Breast epithelium (tissue), 4 donors: ENCODE measurements at places on chromosomes 5 and 9.

- DNase-seq = no peak
Observed at GRCh38 chr9:8764051-8764450, 964.5 kb upstream of the DMAC1 start.

DNA sequence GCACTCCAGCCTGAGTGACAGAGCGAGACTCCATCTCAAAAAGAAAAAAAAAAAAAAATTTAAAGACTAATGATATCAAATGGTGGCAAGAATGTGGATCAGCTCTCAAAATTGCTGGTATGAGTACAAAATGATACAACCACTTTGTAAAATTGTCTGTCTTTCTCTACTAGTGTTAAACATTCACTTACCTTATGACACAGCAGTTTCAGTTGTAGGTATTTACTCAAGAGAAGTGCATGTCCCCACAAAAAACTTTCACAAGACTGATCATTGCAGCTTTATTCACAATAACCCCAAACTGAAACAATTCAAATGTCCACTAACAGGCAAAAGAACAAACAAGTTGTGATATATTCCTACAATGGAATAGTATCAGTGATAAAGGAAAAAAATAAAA lies 14.7 kb upstream of the CETN3 start:
- no peak for DNase-seq

DNA sequence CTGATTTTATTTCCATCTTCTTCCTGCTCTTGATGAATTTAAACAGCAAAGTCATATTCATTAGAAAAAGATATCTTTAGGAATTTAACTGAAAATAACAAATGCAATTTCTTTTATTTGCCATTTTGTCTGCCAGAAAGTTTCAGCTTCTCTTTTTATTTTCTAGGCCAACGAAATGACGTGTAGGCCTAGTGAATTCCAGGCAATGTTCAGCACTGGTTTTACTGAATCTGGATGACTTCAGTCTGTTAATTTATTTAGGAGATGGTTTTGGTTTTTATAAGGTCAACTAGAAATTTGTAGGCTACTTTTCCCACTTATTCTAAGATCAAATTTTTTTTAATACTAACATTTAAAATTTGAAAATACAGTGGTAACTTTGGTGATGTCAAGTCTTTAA lies 129.1 kb upstream of the VCAN start:
- no peak for DNase-seq

- DNase-seq = no peak
Observed at GRCh38 chr5:91122651-91123050, 260.5 kb downstream of the ARRDC3 start.

GRCh38 chr5:95422838-95423237 lies 31.7 kb downstream of the FAM81B start:
- DNase-seq = no peak

DNA sequence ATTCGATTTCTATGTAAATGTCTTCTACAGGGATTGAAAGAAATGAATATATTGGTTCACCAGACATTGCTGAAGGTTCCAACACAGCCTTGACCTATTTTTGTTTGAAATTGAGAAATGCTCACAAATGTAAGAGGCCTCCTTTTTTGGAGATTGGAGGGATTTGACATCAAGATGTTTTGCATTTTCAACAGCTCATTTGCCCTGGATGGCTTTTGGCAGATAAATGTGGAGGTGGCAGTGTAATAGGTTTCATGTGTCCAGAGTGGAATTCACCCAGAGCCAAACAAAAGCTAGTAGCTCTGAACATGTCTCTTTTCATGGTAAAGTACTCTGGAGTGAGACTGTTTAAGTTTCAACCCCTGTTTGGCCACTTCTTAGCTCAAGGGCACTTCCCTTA lies 77.3 kb downstream of the PALM2AKAP2 start:
- no peak for DNase-seq
